Hematopoietic multipotent progenitor cell treated with erythropoietin and hydrocortisone succinate and interleukin-3 and kit ligand, for 8 days (in vitro differentiated cells): ENCODE measurements at places on chromosomes 5 and 9.
A peak's percentile ranks its signal among the peaks of the same experiment; 100 is the strongest.

DNA sequence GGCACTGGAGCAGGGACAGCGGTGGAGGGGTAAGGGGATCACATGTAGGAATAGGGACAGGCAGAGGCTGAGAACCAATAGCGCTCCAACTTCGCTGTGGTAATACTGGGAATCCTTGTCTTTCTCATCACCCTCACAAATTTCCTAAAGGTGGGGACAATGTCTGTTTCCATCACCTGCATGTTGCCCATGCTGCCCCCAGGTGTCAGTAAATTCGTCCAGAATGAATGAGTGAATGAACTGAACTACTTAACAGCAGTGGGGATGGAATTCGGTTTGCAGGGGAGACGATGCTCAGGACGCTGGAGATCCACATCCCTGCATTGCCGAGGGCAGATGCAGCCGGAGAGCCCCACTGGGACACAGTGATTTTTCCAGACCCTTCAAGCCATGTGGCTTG is 129.9 kb downstream of the PDZD2 start:
- no peak for DNase-seq

DNA sequence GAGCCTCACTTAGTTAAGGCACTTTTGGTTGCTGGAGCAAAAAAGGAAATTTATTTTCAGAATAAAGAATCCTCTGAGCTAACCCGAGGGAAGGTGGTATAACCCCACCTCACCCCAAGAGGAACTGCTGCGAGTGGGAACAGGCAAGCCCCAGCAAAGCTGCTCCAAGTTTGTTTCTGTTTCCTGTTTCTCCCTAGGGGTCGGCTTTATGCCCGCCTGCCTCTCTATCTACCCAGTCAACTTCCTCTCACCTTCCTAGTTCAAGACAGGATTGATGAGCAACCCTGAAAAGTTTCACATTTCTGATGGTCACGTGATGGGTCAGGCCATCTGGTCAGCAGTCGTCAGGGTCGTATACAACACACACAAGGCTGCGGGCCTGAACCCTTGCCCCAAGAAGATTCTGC is 31.1 kb downstream of the TRIO start:
- no peak for DNase-seq

DNA sequence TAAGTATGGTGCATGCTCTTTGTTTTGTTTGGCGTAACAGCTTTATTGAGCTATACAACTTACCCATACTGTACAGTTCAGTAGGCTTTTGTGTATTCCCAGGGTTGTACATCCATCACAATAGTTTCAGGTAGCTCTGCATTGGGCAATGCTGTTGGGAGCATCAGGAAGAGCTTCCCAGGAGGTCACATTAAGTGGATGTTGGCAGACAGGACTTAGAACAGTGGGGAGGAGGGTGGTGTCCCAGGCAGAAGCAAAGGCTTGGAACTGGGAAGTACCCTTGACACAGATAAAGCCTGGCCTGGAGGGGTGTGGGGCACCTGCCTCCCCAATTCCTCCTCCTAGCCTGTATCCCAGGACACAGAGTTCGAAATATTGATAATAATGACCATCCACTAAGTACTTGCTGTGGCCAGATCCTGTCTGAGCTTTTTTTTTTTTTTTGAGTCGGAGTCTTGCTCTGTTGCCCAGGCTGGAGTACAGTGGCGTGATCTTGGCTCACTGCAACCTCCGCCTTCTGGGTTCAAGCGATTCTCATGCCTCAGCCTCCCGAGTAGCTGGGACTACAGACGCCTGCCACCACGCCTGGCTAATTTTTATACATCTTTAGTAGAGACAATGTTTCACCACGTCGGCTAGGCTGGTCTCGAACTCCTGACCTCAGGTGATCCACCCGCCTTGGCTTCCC is 1.3 kb downstream of the BBLN start:
- DNase-seq, result no peak

GRCh38 chr5:14773588-14773987 is 98.0 kb downstream of the ANKH start:
- DNase-seq, result no peak

- DNase-seq, result peak; percentile 7
Observed at GRCh38 chr5:131019601-131020315, 145.3 kb downstream of the HINT1 start.

DNA sequence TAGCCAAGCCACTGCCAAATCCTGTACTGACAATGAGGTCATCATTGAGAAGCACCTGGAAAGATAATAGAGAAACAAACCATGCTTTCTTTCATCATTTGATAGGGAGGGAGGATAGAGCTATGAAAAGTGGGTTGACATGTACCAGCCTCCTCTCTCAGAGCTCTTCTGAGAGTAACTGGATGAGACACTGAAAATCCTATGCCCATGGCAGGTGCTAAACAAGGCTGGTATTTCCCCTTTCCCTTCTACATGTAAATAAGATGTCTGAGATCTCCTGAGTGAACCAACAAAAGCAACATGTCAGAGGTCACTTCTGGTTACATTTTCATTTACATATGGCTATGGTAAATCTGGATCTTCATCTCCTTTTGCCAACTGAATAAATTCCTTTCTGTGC is 45.3 kb upstream of the TRAF1 start:
- DNase-seq, result no peak

GRCh38 chr9:19620326-19620725 is 168.5 kb downstream of the SLC24A2 start:
- no peak for DNase-seq

GRCh38 chr5:78594610-78595457 is 53.7 kb downstream of the LHFPL2 start:
- DNase-seq, result no peak

- no peak for DNase-seq
Observed at GRCh38 chr5:89187883-89188465, 305.0 kb upstream of the MEF2C start.

DNA sequence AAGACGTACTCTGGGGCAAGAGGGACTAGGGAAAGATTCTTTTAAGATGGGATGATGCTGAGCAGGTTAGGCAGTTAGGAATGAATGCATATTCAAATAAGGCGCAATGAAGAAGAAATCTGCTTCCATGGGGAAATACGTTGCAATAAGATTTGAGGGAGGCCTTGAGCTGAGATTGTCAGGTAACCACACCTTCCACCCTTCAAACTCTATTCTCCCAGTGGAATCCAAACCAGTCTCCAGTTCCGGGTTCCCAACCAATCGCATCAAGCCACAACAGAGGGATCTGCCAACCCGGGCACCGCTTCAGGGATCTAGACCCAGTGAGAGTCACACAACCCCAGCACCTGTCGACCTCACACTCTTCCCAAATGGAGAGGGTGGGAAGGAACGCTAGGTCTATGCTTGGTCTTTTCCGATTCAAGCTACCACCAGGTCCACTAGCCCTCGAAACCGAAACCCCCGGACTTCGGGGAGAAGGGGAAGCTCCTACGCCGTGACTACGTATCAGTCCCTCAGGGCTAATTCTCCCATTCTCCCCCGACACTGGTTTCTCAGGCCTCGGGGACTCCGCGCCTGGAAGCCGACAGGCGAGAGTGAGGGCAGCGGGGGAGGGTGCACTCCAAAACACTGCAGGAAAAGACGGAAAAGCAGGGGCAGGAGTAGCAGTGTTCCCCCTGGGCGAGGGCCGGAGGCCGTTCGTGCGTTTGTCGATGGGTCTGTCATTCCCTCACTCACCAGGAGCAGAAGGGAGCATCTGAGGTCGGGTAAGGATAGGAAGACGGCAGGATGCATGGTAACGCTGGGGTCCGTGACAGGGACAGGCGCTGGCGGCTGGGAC is 534 bp downstream of the ERP44 start:
- peak; percentile 58 for DNase-seq

GRCh38 chr5:124876983-124877382 is 130.5 kb upstream of the ZNF608 start:
- DNase-seq, result no peak

GRCh38 chr5:14193496-14193895 is 50.4 kb downstream of the TRIO start:
- no peak for DNase-seq

DNA sequence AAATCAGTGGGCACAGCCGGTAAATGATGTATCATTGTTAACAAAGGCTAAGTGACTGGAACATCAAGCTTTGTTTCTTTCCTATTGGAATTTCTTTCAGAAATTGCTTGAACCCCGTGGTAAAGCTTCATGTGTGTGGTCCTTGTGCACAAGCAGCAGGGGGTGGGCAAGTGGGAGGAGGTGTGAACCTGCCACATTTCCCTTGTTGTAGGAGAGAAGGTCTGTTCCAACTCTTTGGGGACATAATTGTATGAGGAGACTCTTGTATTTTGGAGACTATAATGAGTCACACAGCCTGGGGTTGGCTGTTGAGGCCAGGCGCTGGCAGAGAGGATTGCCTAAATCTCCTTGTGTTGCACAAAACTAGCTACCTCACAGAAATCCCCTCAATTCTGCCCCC is 620.5 kb downstream of the IRX1 start:
- no peak for DNase-seq

DNA sequence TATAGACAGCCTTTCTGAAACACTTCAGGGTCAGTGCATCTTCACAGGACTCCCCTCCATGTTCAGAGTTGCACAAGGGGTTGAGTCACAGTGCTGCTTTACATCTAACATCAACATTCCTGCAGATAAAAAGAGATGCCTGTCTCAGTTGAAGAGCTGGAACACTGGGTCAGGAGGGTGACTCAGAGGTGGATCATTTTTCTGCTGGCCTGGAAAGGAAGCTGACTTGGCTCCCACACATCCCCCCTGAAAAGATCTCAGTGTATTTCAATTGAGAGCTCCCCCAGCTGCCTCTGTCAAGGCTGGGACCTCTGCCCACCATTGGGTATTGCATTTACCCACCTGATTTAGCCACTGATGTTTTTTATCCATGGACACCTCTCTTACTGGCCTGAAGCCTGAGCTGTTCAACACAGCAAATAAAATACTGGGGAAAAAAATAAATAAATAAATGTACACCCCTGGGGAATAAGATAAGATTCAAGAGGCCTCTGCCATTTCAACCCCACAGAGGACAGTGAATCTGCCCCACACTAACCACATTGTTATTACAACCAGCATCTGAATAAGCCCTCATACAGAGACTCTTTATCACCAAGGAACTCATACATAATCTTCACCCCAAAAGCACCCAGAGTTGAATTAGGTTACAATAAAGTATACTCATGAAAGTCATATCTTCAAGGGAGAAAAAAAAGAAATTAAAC is 716.4 kb downstream of the SEMA5A start:
- no peak for DNase-seq

DNA sequence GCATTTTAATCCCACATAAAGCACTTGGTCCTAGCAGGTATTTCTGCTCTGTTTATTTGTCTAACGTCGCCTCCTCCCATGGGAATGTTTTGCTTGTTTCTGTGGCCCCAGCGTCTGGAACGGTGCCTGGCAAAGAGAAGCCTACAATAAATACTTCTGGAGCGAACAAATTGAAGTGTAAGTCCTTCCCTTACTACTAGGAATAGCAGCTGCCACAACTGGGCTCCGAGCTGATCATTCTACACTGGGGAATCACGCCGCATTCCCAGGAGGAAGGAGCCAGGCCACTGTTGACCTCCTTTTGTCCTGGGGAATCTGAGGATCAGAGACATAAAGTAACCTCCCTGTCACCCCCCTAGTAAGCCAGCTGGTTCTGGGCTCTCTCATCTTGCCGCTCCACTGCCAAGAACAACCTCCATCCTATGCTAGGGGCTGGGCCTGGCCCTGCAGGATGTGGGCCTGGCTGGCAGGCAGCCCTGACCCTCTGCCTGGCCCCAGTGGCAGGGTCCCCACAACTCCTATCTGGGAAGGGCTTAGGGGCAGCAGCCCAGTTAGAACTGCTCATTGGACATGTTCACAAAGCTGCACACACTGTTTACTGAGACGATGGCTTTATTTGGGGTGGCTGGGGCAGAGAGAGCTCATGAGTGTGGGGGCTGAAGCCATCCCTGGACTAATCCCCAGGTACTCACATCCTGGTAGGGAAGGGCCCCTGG is 82.8 kb downstream of the GTF3C4 start:
- no peak for DNase-seq
